HFFc6 (cell line): ENCODE measurements at places on chromosomes 6 and 20.

DNA sequence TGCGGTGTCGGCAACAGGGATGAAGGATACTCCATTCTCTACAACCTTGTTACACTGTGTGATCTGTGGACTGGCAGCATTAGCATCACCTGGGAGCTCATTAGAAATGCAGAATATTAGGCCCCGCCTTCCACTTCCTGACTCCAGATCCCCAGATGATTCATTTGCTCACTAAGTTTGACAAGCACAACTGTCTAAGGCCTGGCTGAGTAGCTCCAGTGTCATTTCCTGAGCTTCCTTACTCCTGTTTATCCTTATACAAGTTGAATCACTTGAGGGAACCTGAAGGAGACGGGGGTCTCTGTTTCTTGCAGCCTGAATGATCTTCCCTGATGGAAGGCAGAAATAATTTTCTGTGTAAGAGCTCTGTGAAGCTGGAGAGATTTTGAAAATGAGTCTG, 32.7 kb upstream of the PROKR2 start:
- no peak for DNase-seq

- no peak for DNase-seq
Measured at GRCh38 chr20:51512645-51513044, 29.9 kb downstream of the NFATC2 start.

GRCh38 chr6:35152067-35152707, 11.0 kb upstream of the TCP11 start:
- DNase-seq: no peak

- no peak for DNase-seq
Measured at GRCh38 chr6:148789948-148790347, 43.1 kb downstream of the UST start.

DNA sequence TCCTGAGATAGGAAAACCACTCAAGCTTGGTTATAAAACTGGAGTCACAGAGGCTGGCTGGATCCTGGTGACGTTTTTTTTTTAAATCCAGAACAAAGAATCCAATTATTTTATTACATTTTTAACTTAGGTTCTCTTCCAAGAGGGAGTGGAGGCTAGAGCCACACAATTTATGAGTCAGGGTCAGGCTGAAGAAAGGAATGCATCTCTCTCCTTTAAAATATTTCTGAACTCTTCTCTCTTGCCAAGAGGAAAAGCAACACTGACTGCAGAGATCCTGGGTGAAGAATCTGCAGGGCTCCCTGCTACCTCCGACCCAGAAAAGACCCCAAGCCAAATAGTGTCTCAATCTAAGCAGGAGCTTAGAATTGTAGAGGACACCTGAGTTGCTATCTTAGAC, 88.5 kb upstream of the SSTR4 start:
- DNase-seq: no peak

DNA sequence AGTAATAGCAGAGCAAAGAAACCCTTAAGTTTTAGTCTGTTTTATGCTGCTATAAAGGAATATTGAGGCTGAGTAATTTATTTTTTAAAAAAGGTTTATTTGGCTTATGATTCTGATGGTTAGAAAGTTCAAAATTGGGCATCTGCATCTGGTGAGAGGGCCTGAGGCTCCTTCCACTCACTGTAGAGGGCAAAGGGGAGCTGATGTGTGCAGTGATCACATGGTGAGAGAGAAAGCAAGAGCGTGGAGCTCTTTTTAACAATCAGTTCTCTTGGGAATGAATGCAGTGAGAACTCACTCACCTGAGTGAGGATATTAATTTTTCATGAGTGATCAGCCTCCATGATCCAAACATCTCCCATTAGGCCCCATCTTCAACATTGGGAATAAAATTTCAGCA, 36.4 kb upstream of the SAMD3 start:
- no peak for DNase-seq

DNA sequence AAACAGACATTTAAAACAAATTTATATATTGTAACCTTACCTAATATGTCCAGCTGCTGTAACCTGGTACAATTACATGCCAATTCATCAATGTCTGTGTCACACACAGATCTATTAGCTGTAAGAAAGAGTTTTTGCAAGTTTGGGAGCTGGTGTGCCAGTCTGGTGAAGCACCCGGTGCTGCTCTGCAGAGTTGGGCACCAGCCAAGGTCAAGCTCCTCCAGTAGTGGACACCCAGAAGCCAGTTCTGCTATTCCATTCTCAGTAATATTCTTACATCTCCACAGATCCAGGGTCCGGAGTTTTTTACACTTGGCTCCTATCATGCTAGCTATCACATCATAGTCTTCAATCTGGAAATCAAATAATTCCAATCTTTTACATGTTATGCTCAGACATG, 41.0 kb downstream of the POU3F2 start:
- DNase-seq: no peak

GRCh38 chr6:161226009-161226964, 47.6 kb downstream of the AGPAT4 start:
- no peak for DNase-seq

GRCh38 chr20:39961637-39962244, 727.3 kb downstream of the MAFB start:
- no peak for DNase-seq

- DNase-seq: no peak
Measured at GRCh38 chr6:137136065-137136464, 37.4 kb downstream of the IL22RA2 start.

DNA sequence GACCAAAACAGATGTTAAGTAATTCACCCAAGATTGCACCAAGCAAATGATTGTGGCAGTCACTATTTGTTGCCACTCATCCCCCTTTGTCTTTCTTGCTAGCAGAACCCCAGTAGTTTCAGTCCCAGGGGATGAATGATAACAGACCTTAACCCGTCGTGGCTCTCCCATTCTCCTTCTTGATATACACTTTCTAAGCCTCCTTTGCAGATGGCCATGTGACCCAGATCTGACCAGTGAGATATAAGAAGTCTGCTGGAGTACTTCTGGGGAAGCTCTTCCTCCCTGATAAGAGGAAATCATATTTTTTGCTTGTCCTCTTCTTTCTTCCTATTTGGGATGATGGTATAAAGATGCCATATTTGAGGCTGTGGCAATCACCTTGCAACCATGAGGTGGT, 9.6 kb upstream of the SH3BGRL2 start:
- DNase-seq: no peak

DNA sequence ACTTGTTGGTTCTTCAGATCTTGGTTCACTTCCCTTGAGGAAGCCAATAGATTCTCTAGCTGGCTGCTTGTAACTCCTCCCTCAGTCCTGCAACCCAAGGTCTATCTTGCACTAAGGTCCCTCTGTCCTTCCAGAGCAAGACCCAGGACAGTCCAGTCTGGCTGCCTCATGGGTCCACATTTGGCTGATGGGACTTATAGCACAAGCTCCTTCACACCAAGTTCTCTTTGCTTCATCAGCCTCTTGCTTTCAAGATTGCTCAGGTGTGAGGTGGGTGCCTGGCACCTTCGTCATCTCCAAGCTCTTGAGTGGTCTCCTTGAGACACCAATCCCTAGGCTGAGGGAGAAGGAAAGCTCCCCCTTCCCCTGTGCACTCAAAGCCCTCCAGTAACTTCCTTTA, 28.3 kb downstream of the NSFL1C start:
- no peak for DNase-seq

GRCh38 chr6:148021699-148022098, 320.9 kb upstream of the SASH1 start:
- no peak for DNase-seq

DNA sequence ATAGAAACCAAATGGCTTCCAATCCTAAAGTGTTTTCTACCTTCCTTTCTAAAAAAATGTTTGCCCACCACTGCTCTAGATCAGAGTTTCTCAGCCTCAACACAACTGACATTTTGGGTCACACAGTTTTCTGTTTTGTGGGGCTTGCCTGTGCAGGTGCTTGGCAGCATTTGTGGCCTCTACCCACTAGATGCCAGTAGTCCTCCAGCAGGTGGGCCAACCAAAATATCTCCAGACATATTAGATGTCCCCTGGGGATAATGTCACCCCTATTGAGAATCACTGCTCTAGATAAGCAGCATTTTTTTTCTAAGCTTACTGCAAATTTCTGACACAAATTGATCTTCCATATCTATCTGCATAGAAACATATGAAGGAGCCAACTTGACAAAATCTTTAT, 26.3 kb upstream of the EPM2A start:
- no peak for DNase-seq

DNA sequence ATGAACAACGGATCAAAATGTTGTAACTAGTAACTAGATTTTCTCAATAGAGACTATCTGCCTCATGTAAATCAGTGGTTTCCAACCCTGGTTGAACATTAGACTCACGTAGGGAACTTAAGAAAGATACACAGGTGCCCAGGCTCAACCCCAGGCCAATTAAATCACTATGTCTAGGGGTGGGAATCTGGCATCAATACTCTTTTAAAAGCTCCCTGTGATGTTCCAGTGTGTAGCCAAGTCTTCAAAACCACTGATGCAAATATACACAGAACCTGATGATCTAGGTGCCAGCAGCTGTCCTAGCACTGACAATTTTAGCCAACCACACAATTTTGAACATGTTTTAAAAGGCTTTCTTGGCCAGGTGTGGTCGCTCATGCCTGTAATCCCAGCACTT, 128.7 kb downstream of the TBC1D32 start:
- no peak for DNase-seq

DNA sequence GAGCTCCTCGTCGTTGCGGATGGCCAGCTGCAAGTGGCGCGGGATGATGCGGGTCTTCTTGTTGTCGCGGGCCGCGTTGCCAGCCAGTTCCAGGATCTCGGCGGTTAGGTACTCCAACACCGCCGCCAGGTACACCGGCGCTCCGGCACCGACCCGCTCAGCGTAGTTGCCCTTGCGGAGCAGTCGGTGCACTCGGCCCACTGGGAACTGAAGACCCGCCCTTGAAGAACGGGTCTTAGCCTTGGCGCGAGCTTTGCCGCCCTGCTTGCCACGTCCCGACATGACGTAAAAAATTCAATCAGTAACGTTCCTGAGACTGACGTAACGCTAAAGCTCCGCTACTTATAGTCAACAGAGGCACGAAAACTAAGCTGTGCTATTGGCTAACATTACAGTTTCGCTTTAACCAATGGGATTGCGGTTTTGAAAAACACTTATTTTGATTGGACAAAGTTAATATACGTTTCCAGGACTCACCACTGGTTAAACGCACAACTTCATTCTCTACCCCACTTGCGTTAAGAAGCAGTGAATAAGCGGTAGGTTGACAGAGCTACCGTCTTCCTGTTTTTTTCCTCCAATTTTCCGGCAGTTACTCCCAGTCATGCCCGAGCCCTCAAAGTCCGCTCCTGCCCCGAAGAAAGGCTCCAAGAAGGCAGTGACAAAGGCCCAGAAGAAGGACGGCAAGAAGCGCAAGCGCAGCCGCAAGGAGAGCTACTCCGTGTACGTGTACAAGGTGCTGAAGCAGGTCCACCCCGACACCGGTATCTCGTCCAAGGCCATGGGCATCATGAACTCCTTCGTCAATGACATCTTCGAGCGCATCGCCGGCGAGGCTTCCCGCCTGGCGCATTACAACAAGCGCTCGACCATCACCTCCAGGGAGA, 73.9 kb downstream of the OR2B2 start:
- DNase-seq: peak; percentile 100

GRCh38 chr6:170073846-170074245, 217.0 kb downstream of the DLL1 start:
- DNase-seq: no peak

- DNase-seq: no peak
Measured at GRCh38 chr6:44302856-44303255, 10.3 kb downstream of the AARS2 start.

DNA sequence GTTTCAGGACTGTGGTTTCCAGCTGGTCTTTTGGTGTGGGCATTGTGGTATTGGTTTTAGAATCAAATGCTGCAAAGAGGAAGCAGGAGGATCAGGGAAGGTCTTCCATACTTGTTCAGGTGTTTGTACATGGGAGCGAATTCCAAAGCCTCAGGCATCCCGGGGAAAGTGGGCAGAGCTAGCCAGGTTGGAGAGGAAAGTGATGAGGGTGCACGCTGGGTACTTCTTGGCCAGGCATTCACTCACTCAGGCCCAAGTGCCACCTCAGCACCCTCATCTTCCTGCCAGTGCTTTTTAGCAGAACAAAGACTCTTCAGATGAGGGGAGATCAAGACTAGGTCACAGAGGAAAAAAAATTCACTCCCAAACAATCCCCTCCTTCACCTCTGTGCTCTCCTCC, 241.1 kb upstream of the TBX18 start:
- DNase-seq: no peak
